ENCODE measurements at places on chromosomes 3 and 15.

- no peak for DNase-seq
Measured at GRCh38 chr15:92290359-92290992, 103.2 kb upstream of the ST8SIA2 start.

DNA sequence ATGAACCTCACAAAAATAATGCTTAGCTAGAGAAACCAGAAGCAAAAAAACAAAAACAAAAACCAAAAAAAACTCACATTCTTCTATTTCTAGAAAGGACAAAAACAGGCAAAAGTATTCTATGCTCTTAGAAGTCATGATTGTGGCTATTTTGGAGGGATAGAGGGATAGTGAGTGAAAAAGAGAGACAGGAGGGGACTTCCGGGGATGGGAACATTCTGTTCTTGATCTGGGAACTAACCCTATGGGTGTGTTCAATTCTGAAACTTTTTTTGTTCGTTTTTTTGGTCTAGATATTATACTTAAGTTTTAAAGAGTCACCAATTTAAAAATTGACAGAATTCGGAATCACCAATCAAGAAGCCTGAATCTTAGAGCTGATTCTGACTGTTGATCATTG lies 120.0 kb upstream of the TPM1 start:
- DNase-seq = no peak

- DNase-seq = no peak
Measured at GRCh38 chr3:198028718-198029117, 68.7 kb downstream of the LMLN start.

- DNase-seq = no peak
Measured at GRCh38 chr3:172260381-172260780, 187.9 kb downstream of the GHSR start.

DNA sequence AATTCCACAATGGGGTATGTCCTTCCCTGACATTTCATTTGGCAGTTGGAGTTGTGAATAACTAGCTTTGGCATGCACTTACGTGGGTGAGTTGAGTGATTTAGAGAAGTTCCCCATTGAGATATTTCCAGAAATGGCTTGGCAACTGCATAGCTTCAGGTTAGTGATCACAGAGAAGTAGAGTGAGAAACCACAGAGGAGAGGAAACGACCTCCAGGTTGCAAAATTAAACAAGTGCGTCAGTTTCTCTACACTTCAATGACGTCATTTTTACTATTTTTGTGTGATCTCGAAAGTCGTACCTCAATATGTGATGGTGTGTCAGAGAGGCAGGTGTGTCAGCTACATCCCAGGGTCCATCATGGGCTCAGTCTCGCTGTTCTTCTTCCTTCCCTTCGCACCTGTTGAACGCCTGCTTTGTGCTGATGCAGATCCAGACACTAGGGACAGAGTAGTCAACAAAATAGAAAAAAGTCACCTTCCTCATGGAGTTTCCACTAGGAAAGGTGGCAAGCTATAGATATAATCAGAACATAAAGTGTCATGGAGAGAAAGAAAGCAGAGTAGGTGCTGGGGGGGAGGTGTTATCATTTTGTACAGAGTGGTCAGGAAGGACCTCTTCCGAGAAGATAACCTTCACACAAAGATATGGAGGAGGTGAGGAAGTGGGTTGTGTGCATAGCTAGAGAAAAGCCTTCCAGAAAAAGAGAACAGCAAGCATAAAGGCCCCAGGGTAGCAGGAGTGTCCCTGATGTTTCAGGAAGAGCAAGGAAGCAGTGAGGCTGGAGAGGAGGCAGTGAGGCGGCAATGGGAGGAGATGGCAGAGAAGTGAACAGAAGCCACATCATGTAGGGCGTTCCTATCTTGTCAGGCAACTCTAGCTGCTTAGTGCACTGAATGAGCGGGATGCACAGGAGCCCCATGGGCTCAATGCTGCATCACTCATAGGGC lies 75.6 kb downstream of the MCTP2 start:
- DNase-seq = peak; percentile 76
